ENCODE measurements at places on chromosomes 3 and 15.

DNA sequence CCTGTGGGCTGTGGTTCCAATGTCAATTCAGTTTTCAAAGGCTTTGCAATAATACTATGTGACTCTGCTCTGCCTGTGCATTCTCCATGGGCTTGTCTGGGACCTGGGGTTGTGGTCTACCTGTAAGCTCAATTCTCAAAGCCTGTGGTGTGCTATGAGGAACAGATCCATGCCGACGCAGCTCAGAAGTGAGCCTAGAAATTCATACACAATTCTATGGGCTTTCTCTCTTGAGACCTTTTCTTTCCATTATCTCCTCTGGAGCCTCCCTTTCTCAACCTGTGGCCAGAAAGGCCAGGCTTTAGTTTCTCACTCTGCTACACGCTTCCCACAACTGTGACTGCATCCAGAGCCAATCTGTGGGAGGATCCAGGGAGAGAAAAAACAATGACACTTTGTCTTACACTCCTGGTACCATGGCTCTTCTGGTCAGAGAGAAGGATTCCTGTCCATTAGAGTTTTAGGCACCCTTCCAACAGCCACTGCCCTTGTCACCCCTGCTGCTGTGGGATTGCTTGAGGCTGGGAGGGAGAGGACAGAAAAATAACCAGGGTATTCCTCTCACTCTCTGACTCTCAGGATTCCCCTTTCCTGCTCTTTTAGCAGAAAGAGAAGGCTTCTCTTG, 34.1 kb upstream of the KLF13 start:
- DNase-seq = no peak

GRCh38 chr15:89150762-89151664, 62.8 kb downstream of the ABHD2 start:
- no peak for DNase-seq

DNA sequence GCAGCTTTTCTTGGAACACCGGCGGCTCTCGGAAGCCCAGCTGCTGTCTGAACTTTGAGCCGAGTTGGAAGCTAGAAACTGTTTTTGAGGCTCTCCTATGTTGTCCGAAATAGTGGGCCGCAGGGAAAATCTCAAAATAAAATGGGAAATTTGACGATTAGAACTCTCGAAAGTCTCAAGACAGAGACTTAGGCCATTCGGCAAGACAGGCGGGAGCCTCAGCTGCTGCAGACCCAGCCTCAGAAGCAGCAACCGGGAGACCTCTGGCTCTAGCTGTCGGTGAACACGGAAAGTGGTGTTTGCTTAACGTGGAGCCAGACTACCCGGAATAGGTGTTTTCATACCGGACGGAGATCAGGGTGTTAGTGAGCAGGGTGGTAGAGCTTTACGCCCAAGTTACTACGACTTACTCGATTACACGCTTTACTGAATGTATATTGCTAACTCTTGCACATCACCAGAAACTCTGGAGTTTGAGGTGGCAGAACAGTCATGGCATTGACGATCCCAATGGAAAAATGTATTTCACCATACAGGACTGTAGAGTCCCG, 357 bp upstream of the MAN2C1 start:
- DNase-seq = peak; percentile 26

GRCh38 chr3:29686889-29687592, 406.2 kb downstream of the RBMS3 start:
- peak; percentile 84 for DNase-seq

DNA sequence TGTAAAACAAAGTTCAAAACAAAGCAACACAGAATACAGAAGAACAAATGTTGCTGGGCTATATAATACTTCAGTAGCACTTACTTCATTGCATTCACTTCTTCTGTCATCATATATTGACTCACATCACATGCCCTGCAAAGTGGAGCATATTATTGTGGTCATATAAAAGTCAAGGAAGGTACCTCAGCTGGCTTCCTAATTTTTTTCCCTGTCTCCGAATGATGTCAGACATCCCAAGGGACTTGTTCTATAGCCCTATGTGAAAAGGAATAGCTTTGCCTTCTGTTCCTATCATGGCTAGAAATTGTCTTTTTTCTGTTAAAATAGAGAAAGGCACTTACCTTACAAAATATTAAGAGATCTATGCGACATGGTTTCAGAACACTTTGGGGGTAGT, 109.4 kb downstream of the LRTM1 start:
- no peak for DNase-seq

DNA sequence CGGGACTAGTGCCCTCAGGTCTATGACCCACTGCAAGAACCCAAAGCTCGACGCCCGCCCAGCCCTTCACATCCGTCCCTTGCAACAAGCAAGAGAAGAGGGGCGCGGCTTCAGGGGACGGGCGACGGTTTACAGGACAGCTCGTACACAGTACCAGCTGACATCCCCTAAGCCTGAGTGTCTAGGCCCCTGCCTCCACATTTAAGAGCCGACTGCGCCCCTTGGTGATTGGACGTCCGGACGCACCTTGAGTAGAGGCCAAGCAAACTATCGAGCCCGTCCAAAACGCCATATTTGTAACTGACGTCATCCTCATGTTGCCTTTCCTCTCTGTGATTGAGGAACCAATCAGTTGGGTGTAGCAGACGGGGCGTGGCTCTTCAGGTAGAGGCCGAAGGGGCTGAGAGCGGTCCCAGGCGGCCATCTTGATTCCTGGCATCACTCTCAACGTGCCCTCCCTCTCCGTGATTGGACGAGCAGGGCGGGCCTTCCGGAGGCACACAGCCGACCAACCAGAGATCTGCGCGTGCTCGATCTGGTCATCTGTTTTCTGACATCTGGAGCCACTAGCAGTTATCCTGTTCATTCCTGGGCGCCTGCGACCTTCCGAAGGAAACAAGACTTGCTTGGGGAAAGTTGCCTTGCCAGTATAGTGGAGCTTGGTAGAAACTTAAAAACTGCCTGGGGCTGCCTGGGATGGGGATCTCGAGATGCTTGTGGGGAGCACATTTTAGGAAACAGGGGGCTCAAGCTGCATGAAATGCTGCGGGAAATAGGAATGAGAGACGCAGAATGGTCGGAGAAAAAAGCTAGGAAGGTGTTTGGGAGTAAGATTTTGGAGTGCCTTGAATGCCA, 4.0 kb upstream of the RPL14 start:
- DNase-seq = peak; percentile 99

GRCh38 chr3:124923833-124924232, 10.7 kb downstream of the MUC13 start:
- no peak for DNase-seq

- DNase-seq = no peak
These were observed 44.7 kb downstream of the CD200 start for GRCh38 chr3:112377568-112378071.

- DNase-seq = no peak
These were observed 249.4 kb upstream of the TPM1 start for GRCh38 chr15:62792986-62793751.

GRCh38 chr3:72678867-72679266, 169.4 kb downstream of the SHQ1 start:
- peak; percentile 15 for DNase-seq

DNA sequence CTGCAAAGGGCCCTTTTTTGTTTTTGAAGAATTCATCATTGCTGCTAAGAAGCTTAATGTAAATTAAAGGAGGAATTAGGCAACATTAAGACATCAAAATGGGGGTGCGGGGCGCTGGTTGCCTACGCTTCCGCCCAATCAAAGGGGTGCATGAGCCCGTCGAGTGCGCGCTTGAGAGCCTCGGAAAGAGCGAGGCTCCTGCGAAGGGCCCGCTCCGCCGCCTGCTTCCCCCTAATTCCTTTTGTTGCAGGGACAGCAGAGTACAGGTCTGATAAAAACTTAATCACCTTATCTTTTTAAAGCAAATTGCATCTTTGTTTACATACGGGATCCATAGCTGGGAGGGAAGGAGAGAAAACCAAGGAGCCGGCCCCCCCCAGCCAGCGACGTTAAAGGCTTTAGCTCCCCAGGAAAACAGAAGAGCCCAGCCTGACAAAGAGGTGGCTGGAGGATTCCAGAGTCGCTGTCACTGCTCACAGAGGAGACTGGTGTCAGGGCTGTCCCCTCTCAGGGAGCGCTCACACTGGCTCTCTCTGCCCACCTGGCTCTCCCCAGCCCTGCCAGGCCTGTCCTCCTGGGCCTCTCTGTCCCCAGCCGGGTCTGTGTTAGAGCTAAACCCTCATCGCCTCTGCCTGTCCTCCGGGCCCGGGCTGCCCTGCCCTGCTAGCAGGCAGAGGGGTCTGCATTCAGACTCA, 67.3 kb downstream of the DNAJB8 start:
- DNase-seq = no peak

GRCh38 chr3:4322635-4323034, 19.5 kb downstream of the SETMAR start:
- DNase-seq = no peak

- DNase-seq = no peak
These were observed 80.7 kb downstream of the SEC22A start for GRCh38 chr3:123282461-123282860.

DNA sequence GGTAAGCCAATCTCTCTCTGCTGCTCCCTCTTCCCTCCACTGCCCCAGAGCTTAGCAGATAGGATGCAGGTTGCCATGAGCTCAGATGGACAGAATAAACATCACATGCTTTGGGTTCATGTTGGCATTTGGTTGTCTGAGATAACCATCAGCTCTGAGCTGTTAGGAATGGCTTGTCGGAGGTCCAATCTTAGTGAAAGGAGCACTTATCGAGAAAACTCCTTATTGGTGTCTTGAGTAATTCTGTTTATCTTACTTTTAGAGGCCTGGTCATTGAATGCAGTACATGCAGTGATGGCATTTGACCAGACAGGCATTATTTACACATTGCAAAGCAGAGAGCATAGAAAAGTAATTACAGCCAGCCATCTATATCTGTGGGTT, 99.7 kb downstream of the CEMIP start:
- DNase-seq = no peak

GRCh38 chr15:96767703-96768434, 437.4 kb downstream of the NR2F2 start:
- no peak for DNase-seq

GRCh38 chr15:85905751-85906450, 111.2 kb upstream of the KLHL25 start:
- no peak for DNase-seq

DNA sequence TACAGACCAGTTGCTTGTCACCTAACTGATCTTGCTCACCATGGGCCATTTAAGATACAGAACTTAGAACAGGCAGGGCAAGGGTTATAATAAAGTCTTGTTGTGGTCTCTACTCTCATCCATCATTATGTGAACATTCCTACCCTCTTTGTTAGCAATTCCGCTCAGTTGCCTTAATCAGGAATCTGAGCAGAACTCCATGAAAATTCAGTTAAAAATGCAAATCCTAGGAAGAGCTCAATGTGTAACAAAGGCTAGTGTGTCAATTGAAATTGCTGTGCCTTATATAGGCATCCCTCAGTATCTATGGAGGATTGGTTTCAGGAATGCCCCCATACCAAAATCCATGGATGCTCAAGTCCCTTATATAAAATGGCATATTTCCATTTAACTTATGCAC, 44.5 kb downstream of the CP start:
- DNase-seq = no peak

DNA sequence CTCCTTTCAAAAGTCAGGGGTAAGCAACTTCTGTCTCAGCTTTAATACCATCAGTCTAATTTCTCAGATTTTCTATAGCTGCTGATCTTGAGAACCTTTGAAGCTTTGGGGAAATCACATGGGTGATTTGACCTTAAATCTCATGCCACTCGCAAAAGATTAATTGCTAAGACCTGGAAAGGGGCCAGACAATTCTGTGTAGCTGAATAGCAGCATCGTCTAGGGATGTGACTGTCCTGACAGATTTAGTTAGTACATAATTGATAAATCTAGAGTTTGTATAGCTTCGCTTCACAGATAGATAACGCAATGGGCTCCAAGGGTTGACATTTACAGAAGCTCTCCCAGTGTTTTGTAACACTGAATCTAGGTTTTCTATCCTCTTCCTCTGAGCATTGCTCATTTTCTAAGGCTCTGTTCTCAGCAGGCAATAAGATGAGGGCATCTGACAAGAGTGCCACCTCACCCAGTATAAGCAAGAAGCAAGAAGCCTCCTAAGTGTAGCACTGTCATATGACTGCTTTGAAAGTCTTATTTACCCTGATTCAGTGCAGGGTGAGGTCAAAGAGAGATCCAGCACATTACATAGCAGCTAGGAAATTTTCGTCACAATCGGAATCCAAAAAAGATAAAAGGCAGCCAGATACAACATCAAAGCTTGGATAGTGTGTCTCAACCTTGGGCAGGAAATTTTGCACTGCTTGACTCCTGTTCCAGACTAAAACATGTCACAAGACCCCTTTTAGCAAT, 47.7 kb upstream of the DUT start:
- DNase-seq = no peak

DNA sequence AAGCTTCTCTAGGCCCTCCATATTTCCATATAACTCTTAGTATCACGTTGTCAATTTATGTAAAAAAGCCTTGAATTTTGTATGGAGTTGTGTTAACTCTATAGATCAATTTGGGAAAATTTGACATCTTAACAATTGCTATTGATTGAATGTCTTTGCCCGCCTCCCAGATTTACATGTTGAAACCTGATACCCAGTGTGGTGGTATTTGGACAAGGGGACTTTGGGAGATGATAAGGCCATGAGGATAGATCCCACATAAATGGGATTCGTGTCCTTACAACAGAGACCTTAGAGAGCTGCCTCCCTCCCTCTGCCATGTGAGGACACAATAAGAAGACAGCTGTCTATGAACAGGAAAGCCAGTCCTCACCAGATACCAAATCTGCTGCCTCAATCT, 21.1 kb upstream of the TNK2 start:
- no peak for DNase-seq

DNA sequence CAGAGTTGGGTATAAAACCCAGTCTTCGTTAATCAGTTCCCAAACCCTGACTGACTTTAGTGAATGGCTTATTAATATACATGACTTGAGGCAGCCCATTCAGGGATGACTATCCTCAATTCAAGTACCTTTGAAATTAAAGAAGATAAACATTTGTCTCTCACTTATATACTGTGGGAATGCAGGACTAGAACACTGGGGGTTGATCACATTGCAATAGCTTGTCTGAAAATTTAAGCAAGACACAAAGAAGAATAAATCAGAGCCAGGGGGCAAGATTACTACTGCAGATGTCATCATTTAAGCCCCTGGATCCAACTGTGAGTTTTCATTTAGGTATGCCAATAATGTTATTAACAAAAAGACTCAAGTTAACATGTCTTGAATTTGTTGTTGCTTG, 647.7 kb downstream of the ZPLD1 start:
- no peak for DNase-seq

DNA sequence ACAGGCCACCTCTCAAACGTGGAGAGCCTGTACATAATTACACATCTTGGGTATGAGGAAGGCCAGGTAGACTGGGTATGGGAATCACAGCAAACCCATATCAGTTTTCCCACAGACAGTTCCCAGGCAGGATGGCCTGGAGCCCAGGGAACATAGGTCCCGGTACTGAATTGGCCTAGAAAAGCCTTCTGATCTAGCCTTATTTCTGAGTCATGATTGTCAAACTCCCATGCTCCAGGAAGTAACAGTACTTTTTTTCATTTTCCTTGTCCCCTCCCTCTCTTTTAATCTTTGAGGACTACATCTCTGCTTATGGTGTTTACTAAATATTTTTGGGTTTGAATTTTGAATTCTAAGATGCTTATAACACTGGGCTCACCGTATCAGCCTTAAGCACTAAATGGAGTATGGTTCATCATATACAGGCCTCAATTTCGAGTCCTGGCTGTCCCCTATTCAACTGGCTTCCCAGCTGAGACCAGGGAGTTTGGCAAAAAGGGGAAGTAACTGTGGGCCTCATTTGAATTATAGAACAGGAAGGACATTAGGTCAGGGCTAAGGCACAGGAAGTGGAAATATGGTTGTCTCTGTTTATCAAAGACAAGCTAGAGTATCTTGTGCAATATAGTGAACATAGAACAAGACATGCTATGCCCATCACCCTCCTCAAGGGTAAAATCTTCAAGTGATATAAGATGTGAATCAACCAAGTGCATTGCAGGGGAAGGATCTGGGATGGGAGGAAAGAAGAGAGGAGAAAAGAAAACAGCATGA, 494.6 kb downstream of the NTRK3 start:
- DNase-seq = no peak

Measured in activated CD4-positive, alpha-beta T cell treated with anti-CD3 and anti-CD28 coated beads, Interleukin-10, Interleukin-2, amounts not matched to agents 100 ng/mL and 50 ng/mL, durations not matched to agents 16 hours and 8 hours (primary cell).